ENCODE measurements at places on chromosomes 1 and 21.

DNA sequence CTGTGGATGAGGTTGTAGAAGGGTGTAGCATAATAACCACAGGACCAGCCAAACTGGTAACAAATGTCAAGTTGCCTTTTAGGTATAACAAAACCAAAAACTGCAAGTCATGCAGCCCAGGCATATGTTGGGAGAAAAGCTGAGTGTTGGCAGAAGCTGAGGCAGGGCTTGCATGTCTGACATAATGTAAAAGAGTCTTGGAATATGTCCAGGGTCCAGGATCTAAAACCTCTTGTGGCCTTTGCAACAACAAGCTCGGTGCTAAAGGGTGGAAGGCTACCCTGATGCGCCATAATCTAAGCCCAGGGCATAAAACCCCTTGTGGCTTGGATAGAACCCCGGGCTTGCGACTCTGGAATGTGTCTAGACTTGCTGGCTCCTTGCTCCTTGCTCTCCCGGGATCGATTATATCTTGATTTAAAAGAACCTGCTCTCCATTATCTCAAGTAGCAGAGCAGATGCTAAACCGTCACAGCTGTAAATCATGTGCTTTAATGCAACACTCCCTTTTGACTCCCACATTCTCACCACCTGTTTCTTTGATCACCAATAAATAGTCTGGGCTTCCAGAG is 26.5 kb upstream of the SLC35A3 start:
- DNase-seq = no peak

DNA sequence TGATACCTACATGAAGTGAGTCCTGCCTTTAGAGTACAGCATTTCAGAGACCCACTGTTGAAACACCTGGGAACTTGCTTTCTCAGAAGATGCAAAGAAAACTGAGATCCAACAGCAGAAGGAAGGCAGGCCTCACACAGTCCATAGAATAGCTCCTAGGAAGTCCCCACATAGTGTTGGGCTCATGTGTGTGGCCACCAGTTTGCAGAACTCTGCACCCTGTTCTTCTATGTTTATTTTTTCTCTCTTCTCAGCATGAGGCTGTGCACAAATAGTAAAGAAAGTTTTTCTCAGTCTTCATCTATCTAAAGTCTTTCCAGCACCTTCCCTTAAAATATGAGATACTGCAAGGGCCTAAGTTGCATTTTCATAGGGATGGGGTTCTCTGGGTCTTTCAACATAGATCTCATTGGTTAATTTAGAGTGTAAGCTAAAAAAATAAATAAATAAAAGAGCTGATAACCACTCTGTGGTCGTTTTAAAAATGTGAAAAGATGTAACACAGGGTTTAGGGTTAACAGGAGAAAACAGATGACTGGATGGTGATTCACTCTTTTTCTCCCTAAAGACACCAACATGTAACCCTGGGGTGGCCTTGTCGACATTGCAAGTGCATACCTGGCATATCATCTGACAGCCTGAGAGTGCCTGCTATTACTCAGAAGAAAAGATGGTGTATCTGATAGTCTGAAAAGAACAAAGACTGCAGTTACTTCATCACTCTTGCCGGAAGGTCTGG is 94.6 kb downstream of the ZC3H11B start:
- no peak for DNase-seq

- no peak for DNase-seq
Measured at GRCh38 chr1:94743862-94744261, 76.3 kb upstream of the SLC44A3 start.

- no peak for DNase-seq
Measured at GRCh38 chr1:114559356-114559755, 22.1 kb downstream of the BCAS2 start.

- DNase-seq = no peak
Measured at GRCh38 chr1:225845097-225845496, 35.2 kb downstream of the EPHX1 start.

- DNase-seq = peak; percentile 88
Measured at GRCh38 chr1:54070171-54070837, 16.9 kb downstream of the TCEANC2 start.
